ENCODE measurements at places on chromosomes 3 and 15. TPM values are rescaled to one million over a fixed set of nuclear protein-coding genes. Genes with fewer than 3 reads are reported as not detected.

DNA sequence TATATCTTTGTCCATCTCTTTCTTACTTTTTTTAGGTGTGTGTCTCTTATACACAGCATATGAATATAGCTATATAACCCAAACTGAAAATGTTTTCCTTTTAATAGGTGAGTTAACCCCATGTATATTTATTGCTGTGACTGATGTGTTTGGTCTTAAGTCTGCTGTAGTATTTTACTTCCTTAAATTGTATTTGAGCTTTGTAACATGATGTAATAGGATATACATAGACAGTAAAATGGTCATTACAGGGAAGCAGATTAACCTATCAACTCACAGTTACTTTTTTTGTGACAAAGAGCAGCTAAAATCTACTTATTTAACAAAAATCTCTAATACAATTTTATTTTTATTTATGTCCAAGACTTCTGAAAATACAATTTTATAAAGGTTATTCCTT, 51.8 kb upstream of the CDAN1 start:
- DNase-seq: no peak

DNA sequence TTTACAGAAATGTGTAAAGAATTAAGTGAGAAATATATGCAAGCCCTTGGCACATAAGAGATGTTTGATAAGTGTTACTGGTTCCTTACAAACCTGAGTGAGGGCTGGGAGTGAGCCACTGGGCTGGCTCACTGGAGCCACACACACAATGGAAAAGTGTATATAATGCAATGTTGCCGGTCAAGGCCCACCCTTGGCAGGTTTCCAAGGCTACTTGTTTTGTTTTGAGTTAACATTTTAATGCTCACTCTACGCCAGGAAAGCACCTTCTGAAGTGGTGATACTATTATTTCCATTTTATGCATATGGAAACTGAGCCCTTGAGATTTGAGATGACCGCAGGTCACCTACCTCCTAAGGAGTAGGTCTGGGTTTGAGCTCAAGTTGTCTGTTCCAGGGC, 71.8 kb upstream of the FHIT start:
- DNase-seq: no peak

GRCh38 chr3:141992512-141992911, 116.1 kb downstream of the ATP1B3 start:
- DNase-seq: no peak

DNA sequence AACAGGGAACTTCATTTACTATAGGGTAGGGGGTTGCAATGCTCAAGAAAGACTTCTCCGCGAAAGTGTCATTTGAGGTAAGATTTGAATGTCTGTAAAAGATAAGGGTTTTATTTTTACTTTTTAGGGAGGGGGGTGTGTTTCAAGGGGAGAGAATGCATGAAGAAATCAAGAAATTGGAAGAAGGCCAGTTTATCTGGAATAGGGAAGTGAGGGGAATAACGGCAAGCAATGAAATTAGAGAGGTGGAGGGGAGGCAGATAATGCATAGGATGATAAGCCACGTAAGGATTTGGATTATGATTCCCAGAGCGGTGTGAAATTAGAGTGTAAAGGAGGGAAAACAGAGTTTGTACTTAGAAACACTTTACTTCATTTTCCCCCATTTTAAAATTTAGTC, 63.0 kb upstream of the MB21D2 start:
- DNase-seq: no peak

GRCh38 chr15:55320963-55321362, 1.9 kb downstream of the PIGB start:
- DNase-seq: no peak

DNA sequence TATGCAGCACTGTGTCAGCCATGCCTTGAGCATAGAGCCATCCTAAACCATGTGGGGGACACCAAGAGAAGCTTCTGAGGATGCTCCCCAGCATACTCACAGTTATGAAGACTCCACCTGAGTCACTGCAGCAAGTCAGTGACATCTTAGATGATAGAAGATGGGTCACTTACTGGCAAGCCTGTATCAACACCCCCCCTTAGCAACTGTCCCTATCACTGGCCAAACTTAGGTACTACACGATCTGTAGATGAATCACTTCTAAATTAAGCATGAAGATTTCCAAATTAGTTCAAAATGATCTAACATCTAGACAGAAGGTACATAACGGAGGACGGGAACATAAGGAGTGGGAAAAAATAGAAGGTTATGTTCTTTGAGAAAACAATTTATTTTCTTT, 13.2 kb upstream of the LMCD1 start:
- no peak for DNase-seq

DNA sequence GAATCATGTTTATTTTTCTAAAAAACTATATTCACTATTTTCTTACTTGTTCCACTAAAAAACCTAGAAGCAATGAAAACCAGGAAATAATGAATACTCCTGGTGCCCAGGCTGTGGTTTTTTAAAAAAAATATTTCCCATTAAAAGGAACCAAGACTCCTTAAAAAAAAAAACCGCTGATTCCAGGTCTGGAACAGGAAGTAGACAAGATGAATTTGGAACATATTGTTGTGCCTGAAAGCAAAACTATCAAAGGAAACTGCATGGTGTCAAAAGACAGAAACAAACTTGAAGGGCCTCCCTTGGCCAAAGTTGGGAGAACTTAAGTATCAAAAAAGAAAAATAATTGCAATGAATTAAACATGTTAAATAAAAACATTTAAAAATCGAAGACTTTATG, 245.3 kb upstream of the P2RY1 start:
- DNase-seq: no peak

- DNase-seq: no peak
Observed at GRCh38 chr3:119508172-119508845, 10.0 kb downstream of the TIMMDC1 start.

DNA sequence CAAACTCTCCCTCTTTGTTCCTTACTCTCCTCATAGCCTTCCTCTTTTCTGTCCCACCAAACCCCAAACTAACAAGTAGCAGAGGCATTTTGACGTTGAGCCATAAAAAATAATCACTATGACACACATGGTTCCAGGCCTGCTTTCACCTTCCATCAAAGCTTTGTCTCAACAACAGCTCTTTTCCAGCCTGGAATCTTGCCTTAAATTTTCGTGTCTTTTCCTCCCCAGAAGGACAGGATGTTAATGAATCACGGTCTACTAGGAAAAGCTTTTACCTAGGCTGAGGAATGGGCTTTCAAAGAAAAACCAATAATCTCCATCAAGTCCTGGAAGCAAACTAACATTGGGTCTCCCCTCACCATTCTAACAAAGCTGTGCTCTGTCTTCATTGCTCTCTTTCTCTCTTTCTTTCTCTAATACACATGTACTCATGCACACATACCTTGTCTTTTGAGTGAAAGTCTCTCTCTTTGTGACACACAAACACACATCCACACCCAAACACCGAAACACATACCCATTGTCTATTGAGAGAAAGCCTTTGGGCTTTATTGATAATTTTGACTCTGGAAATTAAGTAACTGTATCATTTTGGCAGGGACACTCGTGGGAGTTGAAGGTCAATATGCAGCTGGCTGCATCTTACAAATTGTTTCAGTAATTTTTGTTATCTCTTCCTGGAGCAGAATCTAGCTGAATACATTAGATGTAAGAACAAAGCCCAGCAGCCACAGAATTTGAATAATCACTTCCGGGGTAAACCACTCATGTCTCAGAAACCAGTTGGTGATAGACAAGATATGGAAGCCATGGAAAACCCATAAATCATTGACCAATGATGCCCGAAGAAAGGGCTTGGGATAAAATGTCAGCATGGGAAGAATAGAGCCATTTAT, 107.4 kb upstream of the SLC4A7 start:
- DNase-seq: no peak

DNA sequence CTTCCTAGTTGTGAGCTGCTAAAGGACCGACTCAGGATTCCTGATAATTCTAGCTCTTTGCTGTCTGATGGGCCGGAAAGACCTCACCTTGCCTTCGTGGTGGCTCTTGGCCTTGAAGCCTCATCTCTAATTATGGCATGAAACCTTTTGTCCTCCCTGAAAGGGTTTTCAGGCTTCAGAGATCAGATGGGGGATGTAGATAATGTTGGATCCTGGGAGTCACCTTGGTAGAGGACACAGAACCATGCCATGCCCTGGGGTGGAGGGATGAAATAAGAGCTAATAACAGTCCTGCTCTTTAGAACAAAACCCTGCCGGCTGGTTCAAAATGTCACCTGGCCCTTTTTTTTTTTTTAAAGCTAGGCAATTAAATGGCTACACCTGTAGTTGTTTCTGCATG, 50.8 kb upstream of the SYN2 start:
- no peak for DNase-seq

The BCL2A1 gene
- not detected for polyA plus RNA-seq

The WDR93 gene
- 3.2 TPM for polyA plus RNA-seq
